ENCODE measurements at places on chromosomes 5 and 9. TPM values are rescaled to one million over a fixed set of nuclear protein-coding genes. Genes with fewer than 3 reads are reported as not detected.

DNA sequence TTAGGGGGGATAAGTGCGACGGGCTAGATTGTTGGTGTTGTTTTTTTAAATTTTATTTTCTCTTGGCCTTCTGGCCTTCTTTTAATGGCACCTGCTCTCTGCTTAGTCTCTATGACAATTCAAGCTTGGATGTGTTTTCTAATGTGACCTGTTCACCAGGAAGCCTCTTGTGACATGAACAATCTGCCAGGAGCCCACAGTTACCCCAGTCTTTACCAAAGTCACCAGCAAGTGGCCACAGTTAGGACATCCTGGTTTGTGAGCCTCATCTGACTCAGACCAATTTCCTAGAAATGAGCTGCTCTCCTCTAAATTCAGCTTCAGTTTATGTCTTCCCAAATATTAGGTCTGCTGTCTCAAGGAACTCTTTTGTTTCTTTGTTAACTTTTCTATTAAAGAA is 135.8 kb downstream of the TLE4 start:
- DNase-seq = no peak

DNA sequence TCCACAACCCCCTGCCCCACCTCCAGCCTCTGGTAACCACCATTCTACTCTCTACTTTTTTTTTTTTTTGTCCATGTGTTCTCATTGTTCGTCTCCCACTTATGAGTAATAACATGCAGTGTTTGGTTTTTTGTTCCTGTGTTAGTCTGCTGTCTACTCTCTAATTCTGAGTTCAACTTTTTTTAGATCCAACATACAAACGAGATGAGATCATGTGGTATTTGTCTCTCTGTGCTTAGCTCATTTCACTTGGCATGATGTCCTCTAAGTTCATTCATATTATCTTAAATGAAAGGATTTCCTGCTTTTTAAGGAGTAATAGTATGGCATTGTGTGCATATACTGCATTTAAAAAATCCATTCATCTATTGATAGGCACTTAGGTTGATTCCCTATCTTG is 130.9 kb downstream of the NMUR2 start:
- no peak for DNase-seq

The PKD2L2 gene
- not detected for total RNA-seq

- DNase-seq = no peak
Observed at GRCh38 chr5:23217159-23217558, 290.2 kb upstream of the PRDM9 start.

DNA sequence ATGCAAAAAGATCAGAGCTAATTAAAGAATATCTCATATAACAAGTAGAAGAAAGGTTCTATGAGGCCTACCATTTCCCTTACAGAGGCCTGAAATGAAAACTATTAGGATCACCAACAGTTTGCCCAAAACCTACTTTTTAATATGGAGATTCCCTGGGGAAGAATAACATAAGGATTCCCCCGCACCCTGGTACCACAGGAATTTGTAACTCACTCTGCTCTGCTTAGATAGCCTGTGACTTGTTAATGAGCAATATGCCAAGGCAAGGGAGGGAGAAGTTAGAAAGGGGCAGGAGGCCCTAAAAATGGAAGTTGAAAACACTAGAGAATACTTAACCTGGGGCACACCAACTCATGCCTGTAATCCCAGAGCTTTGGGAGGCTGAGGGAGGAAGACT is 107.0 kb downstream of the CDH6 start:
- no peak for DNase-seq

The SLC6A3 gene
- 1.4 TPM for total RNA-seq

DNA sequence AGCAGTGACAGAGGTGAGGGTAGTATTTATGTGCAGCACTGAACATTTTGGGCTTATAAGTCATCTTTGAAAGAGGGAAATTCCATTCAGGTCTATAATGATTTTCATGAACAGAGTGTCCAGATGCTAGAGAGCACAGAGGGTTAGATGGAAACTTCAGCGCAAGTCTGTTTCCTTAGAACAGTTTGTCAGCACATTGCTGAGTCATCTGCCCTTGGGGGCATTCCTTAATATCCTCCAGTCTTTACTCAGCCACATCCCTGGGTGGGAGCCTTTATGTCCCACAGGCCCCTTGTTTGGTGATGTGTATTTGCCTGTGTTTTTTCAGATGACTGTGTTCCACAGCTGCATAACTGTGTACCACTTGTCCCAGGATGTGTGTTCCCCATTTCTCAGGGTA is 138.5 kb upstream of the S1PR3 start:
- no peak for DNase-seq

The PDE8B gene
- total RNA-seq = not detected

The TMCO6 gene
- 23.3 TPM for total RNA-seq

- DNase-seq = no peak
Observed at GRCh38 chr5:38445374-38446028, 110.9 kb downstream of the LIFR start.

DNA sequence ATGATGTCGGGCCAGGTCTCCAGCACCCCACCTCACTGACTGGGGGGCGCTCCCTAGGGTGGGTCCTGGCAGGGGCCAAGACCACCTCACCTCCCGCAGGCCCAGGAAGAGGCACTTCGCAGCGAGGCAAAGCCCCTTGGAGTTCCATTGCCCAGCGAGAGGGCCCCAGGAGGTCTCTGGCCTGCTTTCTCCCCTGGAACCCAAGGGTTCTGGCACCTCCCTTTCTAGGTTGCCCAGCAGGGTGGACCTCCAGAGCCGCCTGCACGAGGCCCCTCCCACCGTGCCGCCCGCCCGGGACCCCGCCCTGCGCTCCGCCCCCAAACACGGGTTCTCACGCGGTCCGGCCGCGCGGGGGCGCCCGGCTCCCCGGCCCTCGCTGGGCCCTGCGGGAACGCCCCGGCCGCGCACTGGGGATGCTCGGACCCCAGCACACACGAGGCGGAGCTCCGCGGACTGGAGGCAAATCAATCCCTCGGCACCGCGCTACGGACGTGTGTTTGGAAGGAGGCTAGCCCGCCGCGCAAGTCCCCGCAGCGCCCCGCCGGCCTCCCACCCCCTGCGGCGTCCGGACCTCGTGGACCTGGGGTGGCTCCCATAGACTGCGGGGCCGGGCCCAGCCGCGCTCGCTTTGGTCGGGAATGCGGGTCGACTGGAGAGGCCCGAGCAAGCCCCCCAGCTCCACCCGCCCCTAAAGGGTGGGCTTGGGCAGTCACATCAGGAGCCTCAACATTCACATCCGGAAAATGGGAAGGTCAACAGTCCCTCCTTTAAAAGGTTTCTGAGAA is 99.5 kb upstream of the LMX1B start:
- peak; percentile 79 for DNase-seq

The HNRNPK gene
- total RNA-seq = 678 TPM

DNA sequence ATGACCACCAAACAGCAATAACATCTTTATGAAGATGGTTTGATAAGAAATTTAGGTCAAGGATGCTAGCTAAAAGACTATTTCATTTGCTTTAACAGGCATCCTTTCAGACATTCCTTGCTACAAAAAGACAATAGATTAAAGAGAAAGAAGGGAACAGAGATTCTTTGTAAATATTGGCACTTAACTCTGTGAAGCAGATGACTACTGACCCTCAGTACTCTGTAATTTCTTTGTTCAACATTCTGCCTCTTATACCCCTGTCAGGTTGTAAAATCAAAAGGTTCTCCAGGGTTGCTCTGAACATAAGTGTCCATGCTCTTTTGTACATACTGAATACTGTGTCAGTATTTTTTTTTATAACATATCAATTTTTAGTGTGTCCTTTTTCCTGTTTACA is 610.6 kb upstream of the GRAMD2B start:
- no peak for DNase-seq

DNA sequence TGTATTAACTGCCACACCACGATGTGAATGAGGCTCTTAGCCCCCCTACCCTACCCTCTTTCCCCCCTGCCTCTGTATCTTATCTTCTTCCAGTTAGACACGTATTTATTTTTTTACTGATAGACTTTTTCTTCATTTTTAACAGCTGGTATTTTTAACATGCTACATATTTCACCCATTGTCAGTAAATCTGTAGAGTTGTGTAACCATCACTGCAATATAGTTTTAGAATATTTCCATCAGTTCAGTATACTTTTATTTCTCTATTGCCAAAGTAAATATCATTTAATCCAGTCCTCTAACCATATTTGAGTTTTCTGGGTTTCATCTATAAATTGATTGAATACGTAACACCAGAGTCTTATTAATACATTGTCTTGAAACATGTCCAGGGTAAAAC is 62.8 kb downstream of the SPATA31C2 start:
- DNase-seq = no peak

DNA sequence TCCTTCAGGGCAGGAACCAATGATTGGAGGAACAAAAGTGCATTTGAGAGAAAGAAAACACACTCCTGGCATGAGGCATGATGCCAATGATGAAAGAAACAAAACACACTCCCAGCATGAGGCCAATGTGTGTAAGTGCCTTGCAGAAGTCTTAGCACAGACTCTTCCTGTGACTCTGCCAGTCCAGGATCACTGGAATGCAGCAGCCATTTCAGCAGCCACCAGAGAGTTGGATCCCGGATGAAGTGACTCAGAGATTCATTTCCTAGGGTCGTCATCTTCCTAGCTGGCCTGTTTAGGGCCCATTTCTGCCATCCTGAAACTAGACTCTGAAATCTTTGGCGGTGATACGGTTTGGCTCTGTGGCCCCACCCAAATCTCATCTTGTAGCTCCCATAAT is 212.5 kb downstream of the CFAP90 start:
- no peak for DNase-seq
